ENCODE measurements at places on chromosomes 11 and 22. TPM values are rescaled to one million over a fixed set of nuclear protein-coding genes. Genes with fewer than 3 reads are reported as not detected.

RFPL2 gene
- not detected for total RNA-seq

CALCA gene
- 1.3 TPM for total RNA-seq

GVQW3 gene
- 0.25 TPM for total RNA-seq

MS4A15 gene
- total RNA-seq: not detected
